ENCODE measurements at places on chromosomes 12 and 14.

DNA sequence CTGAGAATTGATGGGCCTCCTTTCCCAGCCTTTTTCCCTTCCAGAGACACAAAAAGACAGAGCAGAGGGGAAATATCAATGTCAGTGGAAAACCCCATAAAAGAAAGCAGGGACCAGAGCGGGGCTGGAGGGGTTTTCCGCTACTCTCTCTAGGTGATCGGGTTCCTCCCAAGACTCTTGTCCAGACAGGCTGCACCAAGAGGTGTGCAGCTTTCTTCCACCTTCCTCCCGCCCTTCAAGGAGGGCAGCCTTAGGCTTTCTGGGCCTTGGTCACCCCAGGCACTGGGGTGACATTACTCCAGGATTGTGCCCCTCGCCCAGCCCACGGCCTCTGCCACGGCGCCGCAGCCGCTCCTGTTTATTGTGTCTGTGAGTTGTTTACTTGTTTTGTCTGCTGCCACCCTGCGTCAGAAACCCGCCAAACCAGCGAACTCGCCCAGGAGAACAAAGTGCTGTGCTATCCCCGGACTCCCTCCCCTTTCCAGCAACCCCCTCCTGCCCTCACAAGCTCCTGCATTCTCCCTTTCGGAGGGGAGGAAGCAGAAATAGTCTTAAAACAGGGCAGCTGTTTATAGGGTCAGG lies 6.7 kb upstream of the HOXC6 start:
- no peak for DNase-seq

DNA sequence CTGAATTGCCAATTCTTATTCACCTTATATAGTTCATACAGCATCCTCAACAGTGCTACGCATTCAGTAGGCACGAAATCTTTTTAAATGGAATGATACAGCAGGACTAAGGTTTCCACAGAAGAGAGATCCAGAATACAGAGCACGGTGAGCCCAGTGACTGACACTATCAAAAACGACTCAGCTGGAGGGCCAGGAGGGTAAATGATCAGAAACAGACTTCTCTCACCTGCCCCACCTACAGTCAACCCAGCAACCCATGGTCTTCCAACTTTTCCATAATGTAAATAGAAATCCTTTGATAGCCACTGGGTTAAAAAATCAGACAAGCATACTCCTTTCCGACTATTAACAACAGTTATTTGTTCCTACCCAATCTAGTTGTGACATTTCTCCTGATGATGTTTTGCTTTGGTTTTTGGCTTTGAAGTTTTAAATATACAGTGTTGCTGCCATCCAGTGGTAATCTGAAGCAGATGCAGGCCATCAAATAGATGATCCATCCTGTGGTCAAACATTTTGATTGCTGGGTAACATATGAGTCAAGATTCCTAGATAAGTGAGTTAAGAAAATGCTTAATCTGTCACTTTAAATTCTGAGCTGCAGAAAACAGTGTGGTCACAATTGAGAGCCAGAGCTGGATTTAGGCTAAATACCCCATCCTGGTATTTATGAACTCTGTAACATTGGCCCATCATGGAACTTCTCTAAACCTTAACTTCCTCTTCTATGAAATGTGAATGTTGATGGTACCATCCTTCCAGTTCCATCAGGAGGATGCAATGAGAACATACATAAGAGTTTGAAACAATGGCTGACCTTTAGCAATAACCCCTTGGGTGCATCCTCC lies 42.0 kb downstream of the GPHB5 start:
- no peak for DNase-seq

DNA sequence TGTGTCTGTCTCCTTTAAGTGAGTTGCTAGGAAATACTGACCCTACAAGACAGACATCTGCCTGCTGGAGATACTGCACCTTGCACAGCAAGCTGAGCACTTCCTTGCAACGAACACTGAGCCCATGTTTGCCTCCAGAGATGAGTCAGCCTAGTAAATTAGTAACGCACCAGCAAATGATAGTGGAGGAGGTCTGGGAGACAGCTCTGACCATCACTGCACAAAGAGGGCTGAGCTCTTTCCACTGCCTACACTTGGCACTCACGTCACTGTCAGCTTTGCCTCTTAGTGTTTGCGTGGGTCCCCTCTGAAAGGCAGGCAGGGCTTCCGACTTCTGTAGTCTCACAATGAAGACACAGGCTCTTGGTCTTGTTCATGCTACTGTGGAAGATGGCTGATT lies 109.0 kb downstream of the APAF1 start:
- DNase-seq = no peak

DNA sequence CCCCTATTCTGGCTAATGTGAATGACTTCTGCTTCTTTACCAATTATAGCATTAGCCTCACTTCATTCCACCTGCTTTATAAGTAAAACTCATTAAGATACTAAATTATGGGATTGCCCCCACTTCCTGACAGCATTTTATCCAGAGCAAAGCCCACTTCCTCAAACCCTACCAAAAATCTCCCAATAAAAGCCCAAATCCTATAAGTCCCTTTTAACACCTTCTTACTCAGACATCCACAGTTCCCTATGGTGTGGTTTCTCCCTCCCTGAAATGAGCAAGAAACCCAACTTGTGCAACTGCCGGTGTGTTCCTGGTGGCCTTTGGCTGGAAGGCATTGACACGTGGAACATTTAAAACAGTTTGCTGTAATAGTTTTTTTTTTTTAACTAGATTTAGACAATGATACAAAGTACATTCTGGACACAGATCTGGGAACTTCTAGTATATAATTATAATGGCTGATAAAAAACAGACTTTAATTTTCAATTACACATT lies 53.1 kb downstream of the BRMS1L start:
- DNase-seq = peak; percentile 11

DNA sequence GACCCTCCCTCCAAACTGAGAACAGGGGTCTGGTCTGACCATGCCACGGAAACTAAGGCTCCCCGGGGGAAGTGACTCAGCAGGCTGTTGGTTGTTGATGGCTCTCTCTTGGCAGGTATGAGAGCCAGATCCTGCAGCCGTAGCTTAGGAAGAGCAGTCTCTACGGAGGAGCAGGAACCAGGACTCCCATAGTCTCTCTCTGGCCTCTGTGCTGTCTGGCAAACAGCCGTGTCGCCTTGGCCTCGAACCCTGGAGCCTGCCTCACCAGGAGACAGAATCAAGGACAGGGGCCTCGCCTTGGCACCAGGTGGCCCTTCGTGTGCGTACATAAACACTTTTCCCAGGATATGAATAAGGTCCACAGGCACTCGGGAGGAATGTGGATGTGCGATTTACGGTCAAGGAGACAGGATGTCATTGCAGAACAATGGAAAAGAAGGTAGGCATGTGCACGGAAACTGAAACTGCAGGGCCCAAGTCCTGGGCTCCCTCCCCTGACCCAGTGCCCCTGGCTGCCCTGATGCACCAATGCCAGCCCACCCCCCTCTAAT lies 7.9 kb downstream of the VWF start:
- no peak for DNase-seq

DNA sequence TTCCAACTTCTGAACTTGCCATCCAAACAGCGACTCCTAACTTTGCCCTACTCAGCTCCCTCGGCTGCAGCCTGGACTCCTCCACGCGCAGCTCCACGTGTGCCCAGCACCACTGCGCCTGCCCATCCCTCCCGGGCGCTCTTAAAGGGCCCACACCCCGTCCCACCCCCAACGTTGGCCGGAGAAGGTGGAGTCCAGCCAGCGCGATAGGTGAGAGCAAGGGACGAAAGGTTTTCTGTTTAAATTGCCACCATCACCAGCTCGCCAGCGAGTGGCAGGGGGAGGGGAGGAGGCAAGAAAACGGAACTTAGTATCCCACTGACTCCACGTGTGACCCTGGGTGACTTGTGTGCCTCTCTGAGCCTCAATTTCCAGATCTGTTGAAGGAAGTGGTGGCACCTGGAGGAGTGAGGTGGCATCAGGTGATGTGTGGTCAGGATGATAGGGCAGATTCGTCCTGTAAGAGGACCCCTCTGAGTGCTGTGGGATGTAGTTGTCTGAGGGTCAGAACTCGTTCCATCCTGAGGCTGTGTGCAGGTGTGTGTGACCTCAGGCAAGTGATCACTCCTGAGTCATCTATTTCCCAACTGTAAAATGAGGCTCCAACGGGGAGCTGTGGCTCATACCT lies 59.7 kb downstream of the TRPV4 start:
- no peak for DNase-seq

DNA sequence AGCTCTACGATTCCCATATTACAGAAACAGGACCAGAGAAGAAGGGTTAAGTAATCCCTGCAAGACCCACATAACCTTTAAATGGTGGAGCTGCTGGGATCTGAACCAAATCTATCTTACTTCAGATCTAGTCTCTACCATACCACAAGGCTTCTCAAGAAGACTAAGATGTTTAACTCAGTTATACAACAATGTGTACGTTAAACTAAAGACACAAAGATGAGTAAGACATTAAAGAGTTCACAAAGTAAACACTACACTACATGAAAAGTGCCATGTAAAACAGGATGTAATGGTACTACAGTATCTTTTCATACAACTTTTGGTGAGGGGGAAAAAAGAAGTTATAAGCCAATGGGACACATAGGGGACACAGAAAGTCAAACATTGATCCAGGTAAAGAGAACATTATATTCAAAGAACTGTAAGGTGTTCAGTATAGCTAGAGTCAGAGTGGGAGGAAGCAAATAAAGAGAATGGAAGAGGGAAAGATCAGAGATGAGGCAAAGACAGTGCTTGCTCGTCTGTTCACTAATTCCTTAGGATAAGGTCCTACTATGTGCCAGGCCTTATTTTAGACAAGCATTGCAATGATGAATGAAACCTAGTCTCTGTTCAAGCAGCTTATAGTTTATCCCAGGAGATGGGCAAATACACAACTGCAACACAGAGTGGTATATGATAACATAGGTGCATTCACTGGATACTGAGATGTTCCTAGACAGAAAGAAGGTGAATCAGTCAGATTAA lies 7.7 kb downstream of the TMED10 start:
- DNase-seq = no peak

GRCh38 chr12:79595273-79595672 lies 95.5 kb downstream of the PAWR start:
- DNase-seq = no peak

- DNase-seq = peak; percentile 33
Observed at GRCh38 chr14:76331328-76332011, 44.5 kb upstream of the ESRRB start.

DNA sequence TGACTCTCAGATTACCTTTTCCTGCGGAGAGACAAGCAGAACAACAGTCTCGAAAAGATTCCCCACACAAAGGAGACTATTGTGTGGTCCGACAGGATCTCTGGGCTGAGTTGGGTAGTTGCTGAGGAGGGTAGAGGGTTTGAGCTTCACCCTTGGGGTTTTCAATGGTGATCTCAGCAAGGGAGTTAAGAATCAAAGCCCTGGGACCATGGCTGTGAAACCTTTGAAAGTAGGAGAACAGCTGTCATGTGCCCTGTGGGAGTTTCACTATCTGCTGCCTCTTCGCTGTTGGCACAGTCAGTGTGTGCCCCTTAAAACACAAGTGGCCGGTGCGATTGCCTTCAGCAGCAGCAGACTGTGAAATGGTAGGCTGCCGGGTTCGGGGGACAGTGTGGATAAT lies 14.2 kb upstream of the PLEK2 start:
- DNase-seq = no peak

DNA sequence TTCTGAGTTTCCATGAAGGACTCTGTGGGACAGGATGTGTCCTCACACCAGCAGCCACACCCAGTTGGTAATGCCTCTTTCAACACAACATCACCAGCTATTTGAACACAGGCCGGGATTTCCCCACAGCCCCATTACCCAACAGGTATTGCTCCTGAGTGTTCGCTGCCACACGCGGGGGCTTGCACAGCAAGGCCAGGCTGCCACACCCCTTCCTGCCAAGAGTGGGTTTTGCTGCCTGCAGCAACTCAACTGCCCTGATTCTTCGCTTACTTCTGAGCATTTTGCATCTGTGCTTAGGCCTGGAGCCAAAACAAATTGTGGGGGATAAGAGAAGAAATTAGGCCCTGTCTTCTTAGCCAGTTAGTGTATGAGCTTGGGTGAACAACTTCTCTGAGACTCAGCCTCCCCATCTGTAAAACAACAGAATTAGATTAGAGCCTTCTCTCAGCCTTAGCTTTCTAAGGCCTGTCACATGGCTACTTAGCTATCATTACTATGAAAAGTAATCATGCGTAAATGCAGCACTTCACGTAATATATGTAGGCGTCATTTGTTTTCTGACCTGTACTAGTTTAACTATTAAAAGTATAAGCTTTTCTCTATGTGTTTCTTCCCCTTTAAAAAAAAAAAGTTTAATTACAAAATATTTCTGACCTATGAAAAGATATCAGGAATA lies 20.0 kb downstream of the CKAP4 start:
- DNase-seq = no peak

- no peak for DNase-seq
Observed at GRCh38 chr14:71119075-71119474, 211.8 kb downstream of the PCNX1 start.

GRCh38 chr12:119179335-119180021 lies 747 bp downstream of the HSPB8 start:
- DNase-seq = no peak

- DNase-seq = no peak
Observed at GRCh38 chr14:75861161-75861621, 120.6 kb downstream of the TGFB3 start.

DNA sequence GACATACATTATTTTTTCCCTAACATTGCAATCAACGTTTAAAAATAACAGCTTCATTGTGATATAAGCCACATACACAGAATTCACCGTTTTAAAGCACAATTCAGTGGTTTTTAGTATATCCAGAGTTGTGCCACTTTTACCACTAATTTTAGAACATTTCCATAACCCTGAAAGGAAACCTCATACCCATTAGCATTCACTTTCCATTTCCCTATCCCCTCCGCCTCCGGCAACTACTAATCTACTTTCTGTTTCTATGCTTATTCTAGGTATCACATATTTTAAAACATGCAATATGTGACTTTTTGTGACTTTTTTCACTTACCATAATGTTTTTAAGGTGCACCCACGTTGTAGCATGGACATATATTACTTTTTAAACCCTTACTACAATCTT lies 55.6 kb upstream of the ISM2 start:
- DNase-seq = no peak

DNA sequence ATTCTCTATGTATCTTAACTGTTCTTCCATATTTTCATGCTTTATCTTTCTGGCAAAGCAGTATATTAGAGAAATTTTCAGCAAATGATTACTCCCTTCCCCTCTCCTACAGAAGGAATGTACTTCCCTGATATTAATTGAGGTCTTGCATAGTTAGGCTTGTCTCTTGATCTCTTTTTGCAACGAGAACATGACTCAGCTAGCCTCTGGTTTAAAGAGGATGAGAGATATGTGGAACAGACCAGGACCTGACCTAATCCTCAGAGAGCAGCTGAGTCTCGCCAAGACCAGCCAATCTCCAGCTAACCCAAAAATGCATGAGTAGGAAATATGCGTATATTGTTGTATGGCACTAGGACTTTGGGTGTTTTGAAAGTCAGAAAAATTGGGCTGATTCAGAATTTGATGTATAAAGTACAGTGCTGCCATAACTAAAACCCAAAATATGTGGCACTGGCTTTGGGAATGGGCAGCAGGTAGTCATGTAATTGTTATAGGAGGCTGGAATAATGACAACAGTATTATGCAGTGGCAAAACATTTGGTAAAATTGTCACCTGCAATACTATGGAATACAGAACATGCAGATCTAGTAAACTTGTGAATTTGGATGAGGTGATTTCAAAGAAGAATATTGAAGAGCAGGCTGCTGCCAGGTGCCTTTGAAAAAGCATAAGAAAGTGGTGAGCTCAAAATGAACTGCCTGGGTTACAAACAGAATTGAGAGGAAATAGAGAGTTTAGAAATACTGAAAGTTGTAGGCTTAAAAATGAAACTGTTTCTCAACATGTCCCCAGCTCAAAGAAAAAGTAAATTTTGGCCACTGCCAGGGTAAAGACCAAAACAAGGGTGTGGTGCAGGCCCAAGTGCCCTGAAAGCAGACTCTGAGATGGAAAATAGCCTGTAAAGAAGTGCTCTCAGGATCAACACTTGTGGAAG lies 9.3 kb upstream of the USP15 start:
- no peak for DNase-seq

Measured in GDM1 (cell line).